ENCODE measurements at places on chromosomes 12 and 14.

DNA sequence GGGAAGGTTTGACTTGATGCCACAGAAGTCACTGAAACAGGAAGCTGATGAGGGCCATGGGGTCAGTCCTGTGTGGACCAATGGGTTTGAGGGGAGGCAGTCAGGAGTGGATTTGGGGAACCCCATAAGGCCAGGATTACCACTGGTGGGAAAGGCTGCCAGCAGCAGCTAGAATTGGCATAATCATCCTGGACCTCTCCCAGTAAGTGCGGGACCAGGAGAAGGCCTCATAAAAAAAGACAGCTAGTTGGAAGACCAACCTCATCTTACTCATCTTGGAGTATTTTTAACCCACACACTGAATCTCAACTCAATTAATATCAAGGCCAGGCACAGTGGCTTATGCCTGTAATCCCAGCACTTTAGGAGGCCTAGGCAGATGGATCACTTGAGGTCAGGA, 22.7 kb downstream of the TBX3 start:
- DNase-seq = no peak

DNA sequence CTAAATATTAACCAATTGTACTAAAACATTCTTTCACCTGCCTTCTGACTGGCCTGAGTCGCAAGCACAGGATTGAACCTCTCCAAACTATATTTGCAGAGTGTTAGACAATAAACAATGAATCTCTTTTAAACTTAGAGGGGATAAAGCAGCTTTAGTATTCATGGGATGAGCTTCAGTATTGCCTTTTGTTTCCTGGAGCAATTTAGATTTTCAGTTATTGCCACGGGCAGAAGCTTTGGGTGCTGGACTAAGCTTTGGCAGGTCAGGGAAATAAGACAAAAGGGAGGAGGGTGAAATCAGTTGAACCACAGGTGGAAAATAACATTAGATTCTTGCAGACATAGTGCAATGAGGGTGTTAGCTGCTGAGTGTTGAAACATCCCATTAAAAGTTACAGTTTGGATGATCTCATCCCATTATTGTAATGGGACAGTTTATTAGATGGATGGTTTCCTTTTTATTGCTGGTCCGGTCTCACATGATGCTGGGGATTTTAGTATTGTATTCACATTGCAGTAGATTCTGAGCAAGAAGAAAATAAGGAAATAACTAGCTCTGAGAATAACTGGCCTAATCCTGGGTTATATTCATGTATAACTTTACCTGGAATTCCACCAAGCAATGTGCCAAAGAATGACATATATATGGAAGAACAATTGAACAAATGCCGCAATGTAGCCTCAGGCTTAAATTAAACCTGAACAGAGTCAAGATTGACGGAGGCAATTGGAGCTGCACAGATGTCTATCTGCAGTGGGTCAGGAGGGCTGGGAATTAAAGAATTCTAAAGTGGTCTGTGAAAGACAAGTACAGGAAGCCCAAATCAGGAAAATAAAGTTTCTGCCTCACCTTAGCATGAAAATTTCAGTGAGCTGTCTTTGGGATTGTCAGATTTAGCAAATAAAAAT, 1092.8 kb upstream of the SEL1L start:
- no peak for DNase-seq

DNA sequence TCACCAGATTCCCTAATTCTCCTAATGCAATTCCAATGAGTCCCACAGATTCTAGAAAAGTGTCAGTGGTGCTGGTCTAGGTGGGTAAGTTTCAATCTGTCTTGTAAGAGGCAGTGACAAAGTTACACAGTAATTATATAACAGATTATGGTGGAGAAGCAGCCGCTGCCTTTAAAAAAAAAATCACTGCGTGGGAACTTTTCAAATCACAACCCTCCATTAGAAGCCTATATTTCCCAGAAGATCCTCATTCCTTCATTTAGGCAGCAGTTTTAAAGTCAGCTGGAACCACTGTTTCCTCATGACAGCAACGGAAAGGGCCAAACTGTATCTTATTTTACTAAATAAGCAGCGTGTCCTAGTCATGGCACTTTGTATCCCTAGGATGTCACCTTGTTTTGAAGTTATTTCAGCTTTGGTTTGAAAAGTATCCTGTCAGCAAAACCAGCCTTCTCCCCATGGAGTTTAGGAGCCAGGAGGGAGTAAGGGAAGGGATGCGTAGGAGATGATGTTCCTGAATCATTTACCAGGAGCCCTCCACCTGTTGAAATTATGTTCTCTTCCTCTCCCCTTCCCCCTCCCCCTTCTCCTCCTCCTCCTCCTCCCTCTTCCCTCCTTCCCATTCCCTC, 27.7 kb upstream of the DUSP6 start:
- no peak for DNase-seq

- no peak for DNase-seq
Observed at GRCh38 chr12:69274861-69275260, 35.5 kb downstream of the CPSF6 start.

GRCh38 chr12:62724947-62725451, 210.0 kb downstream of the PPM1H start:
- DNase-seq = peak; percentile 85

- DNase-seq = peak; percentile 68
Observed at GRCh38 chr12:53053218-53054111, 3.6 kb downstream of the TNS2 start.

GRCh38 chr12:51699219-51699618, 108.2 kb downstream of the SCN8A start:
- no peak for DNase-seq

- no peak for DNase-seq
Observed at GRCh38 chr14:98564006-98564405, 708.0 kb downstream of the BCL11B start.

DNA sequence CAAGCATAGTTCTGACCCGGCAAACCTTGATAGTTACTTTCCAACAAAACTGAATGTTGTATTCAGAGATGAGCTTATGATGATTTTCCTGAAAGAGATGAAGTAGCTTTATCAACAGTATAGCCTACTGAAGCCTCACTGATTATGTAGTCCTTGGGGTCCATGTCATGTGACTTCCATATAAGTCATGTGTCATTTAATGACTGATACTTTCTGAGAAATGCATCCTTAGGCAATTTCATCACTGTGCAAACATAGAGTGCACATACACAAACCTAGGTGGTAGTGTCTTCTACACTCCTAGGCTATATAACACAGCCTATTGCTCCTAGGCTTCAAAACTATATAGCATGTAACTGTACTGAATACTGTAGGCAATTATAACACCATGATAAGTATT, 28.5 kb upstream of the TUBA1C start:
- no peak for DNase-seq

DNA sequence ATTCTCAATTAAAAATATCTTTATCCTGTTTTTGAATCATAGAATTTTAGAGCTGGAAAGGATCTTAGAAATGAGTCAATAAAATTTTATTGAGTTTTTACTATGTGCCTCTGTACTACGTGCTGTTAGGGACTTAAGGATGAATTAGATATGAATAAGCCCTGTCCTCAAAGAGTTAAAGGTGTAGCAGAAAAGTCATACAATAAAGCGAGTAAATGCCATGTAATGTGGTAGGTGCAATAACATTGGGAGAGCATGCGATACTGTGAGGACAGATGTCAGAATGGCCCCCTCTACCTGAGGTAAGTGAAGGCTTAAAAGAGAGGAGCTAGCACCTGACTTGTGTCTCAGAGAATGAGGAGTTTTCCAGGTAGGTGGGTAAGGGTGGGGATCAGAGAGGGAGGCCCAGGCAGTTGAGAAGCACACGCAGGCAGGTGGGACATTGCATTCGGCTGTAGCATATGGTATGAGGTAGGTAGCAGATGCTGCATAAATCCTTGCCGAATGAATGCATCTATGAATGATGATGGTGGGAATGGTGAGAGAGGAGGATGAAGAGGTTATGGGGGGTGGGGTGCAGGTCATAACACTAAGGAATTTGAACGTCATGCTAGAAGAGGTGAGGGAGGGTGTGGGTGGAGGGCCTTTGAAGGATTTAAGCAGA, 35.4 kb upstream of the ATP23 start:
- DNase-seq = no peak

- no peak for DNase-seq
Observed at GRCh38 chr12:25816637-25817036, 141.8 kb upstream of the RASSF8 start.

GRCh38 chr12:121443193-121443870, 43.4 kb downstream of the RNF34 start:
- peak; percentile 64 for DNase-seq

DNA sequence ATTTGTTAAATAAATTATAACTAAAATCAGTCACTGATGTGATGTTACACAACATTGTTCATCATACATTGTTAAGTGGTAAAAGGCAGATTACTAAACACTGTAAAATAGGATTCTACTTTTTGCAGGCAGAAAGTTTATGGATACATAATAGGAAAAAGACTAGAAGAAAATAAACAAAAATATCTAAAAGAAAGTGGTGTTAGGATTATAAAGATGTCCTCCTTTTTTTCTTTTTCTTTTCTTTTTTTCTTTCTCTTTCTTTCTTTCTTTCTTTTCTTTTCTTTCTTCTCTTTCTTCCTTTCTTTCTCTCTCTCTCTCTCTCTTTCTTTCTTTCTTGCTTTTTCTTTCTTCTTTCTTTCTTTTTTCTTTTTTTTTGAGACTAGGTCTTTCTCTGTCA, 39.6 kb upstream of the HELB start:
- no peak for DNase-seq

DNA sequence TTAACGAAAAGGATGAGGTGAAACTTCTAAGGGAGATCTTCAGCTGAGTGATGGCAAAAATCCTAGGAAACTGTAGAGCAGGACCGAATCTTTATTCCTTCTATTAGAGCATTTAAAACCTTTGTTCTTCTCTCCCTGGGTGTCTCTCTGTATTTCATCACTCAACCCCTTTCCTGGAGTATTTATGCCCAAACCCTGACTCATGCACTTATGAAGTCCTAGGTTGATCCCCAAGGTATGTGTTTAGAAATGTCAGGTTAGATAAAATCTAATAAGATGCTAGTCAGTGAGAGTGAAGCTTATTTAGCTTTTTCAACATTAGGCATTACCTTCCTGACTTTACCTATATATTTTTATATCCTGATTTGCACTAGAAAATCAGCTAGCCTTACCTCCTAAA, 239.8 kb upstream of the NPAS3 start:
- no peak for DNase-seq

DNA sequence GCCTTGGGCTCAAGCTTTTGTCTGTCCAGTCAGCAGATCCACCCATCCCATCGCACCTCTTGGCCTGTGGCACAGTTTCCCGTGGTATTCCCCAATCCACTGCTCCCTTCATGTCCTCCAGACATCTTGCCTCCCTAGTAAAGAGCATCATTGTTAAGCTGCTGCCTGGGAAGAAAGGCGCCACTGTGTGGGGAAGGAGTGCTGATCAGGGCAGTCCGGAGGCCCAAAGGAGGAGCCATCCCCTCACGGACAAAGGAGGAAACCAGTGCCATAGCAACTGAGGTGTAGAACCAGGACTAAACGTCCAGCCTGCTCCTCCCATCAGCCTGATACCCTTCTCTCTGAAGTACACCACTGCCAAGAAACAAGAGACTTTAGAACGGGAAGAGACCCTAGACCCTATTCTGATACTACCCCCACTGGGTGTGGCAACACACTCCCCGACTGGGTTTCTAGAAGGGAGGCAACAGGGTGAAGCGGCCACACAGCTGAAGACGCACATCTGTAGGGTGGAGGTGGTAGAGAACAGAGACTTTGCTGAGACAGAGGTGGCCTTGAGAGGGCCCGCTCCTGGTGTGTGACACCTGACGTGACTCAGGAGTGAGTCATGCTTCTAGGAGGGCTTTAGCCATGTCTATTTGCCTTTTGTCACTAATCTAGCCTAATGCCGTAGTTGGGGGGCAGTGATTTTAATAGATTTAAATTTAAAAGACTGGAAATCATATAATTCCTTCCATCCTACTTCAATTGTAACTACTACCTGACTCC, 185.0 kb downstream of the DPF3 start:
- no peak for DNase-seq

GRCh38 chr12:31002999-31003398, 70.7 kb upstream of the DDX11 start:
- DNase-seq = no peak

DNA sequence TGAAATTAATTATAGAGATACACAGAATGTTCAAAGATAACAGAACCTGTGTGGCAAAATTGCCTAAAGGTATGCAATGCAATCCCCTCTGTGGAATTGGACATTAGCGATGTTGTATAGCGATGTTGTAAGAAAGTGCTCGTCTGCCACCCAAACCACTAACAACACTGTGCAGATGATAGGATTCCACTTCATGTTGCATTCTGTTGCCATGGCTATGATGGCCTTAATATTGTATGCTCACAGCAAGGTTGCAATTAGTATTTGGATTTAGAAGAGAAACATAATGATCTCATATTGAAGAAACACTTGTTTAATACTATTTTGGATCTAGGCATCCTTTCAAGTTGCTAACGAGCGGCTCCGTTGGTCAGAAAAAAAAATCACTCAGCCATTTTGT, 260.3 kb downstream of the BCAT1 start:
- DNase-seq = no peak

- no peak for DNase-seq
Observed at GRCh38 chr12:78933014-78933413, 68.4 kb downstream of the SYT1 start.

- no peak for DNase-seq
Observed at GRCh38 chr12:88472248-88472647, 108.0 kb downstream of the KITLG start.

All from umbilical cord (tissue), 2 donors.